ENCODE measurements at places on chromosomes 7 and 10.

GRCh38 chr10:122279725-122280141 is 8.6 kb downstream of the BTBD16 start:
- no peak for DNase-seq

GRCh38 chr7:111012149-111012548 is 78.8 kb upstream of the LRRN3 start:
- DNase-seq, result no peak

- DNase-seq, result no peak
Measured at GRCh38 chr10:75434291-75434690, 2.9 kb downstream of the LRMDA start.

DNA sequence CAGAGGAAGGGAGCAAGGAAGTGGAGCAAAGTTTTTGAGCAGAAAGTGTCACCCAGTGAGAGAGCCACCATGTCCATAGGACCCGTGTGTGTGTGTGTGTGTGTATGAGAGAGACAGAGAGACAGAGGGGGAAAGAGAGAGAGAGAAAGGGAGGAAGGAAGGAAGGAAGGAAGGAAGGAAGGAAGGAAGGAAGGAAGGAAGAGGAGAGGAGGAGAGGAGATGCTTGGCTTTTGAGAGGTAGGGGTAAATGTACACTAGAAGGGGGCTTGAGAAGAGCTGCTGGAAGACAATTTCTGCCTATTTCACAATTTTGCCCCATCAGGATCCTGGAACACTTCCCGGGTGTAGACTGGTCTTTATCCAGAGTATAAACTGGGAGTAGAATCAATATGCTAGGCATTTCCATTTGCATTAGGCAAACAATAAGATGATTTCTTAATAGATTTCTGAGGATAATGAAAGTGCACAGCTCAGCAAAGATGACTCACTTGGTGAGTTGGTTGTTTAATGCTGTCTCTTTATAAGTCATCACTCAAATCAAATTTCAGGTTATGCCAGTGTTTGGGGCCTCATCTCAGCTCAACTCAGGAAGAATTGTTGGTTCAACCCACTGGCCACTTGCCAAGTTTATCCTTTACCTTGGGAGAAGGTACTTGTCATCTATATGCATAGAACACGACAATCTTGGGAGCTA is 70.0 kb upstream of the FAM13C start:
- no peak for DNase-seq
